ENCODE measurements at places on chromosomes 5 and 9. TPM values are rescaled to one million over a fixed set of nuclear protein-coding genes. Genes with fewer than 3 reads are reported as not detected.

Gene CCL27
- 0.31 TPM for polyA plus RNA-seq

Gene DMRT2
- 2.7 TPM for polyA plus RNA-seq

Gene ENTPD8
- polyA plus RNA-seq = not detected

Gene RGS7BP
- polyA plus RNA-seq = 0.13 TPM

Gene ABHD17B
- polyA plus RNA-seq = 25.5 TPM

Gene LCN9
- polyA plus RNA-seq = not detected

Gene CACFD1
- 7.4 TPM for polyA plus RNA-seq

Gene LCN1
- polyA plus RNA-seq = not detected

Gene ANGPTL2
- polyA plus RNA-seq = 22.3 TPM

Gene EXOSC2
- polyA plus RNA-seq = 25.0 TPM

Gene MRPS30
- 80.8 TPM for polyA plus RNA-seq

Gene FAM221B
- not detected for polyA plus RNA-seq

Gene ZFP2
- 1.5 TPM for polyA plus RNA-seq

Gene KCNV2
- not detected for polyA plus RNA-seq

Gene POU4F3
- polyA plus RNA-seq = not detected

Gene PCDHGB1
- polyA plus RNA-seq = 0.22 TPM

Gene SPINK4
- not detected for polyA plus RNA-seq

Gene JAKMIP2
- 0.08 TPM for polyA plus RNA-seq

Gene SPEF2
- 0.56 TPM for polyA plus RNA-seq

Gene TAF11L12
- not detected for polyA plus RNA-seq

Gene FANCG
- polyA plus RNA-seq = 1.6 TPM

Gene SLC36A2
- 2.7 TPM for polyA plus RNA-seq

Gene KIF3A
- 2.9 TPM for polyA plus RNA-seq

Gene ARHGEF39
- polyA plus RNA-seq = 0.29 TPM

Gene FAXDC2
- 4.6 TPM for polyA plus RNA-seq

Gene MARCOL
- not detected for polyA plus RNA-seq

Gene HACD4
- 0.21 TPM for polyA plus RNA-seq

Gene PHYHD1
- 45.0 TPM for polyA plus RNA-seq

Gene ZBED3
- 1.4 TPM for polyA plus RNA-seq

Gene RNF180
- polyA plus RNA-seq = 0.21 TPM

Gene TTC1
- polyA plus RNA-seq = 181 TPM

Data from psoas muscle (tissue), 8 donors.